NCI-H2081 treated with DMSO at 0.1 percent for 48 hours (cell line): ENCODE measurements at places on chromosomes 3 and 15.

DNA sequence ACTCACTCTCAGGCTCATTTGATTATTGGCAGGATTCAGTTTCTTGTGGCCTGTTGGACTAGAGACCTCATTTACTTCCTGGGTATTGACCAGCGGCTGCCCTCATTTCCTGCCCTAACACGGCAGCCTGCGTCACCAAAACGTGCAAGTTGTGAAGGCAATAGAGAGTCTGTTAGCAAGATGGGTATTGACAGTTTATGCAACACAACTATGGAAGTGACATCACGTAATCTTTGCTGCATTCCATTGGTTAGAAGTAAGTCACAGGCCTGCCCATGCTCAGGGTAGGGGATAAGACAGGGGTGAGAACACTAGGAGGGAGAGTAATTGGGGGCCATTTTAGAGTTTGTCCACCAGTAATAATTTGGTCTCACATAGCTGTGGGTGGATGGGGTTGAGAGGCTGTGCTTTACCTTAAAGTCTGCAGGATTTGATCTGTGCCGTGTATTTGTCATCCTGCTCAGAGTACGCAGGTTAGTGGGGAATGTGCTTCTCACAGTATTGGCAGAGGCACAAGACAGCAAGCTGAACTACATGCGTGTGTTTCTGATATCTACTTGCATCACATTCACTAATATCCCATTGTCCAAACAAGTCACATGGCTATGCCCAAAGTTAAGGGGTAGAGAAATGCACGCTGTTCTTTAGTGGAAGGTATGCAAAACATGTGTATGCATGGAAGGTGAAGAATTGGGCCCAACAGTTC lies 83.3 kb downstream of the EDEM1 start:
- DNase-seq, result no peak

GRCh38 chr3:111190518-111190917 lies 118.9 kb downstream of the NECTIN3 start:
- no peak for DNase-seq

DNA sequence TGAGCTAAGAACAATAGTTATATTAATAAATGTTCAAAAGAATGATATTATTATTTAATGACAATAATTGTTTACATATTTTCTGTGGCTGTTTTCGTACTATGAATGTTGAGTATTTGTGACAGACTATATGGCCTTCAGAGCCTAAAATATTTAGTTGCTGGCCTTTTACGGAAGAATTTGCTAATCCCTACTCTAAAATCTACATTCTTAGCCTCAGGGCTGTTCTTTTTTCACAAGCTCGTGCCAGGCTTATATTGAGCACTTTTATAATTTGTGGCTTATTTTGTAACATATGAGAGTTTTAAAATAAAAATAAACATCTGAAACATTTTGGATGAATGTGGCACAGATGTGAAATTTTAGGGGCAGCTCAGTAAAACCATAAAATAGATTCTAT lies 79.9 kb downstream of the KCNH8 start:
- DNase-seq, result no peak

DNA sequence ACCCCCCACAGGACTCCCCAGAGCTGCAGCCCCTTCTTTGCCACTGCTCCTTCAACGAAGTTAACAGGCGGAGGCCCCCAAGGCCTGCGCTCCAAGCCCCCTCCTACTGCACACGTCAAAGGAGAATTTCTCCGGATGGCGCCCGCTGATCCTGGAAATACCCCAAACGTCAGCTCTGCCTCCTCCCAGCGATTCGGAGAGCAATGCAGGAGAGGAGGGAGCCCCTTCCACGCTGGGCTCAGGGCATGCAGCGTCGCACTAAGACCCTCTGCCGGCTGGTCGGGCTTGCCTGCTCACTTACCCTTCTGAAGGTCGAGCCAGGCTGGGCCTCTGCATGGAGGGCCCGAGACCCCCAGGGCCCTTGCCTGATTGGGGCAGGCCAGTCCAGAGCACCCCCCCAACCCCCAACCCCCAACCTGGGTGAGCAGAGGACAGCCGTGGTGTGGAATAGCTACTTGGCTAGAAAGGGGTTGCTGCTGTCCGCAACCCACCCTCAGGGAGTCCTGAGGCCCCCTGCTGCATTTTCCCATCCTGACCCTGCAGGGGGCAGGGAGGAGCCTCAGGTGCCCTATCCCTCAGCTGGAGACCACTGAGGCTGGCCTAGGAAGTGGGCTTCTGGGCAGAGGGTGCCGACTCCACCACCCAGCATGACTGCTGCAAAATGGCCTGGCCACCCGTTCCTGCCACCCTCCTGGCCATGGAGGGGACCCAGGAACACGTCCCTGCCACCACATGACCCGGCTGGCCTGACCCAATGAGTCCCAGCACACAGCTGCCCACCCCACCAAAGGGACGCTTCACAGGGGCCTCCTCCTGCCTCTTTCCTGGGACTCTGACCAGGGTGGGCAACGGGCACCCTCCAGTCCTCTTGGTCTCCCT lies 976 bp downstream of the ATP2B2 start:
- DNase-seq, result no peak

GRCh38 chr15:58413253-58413652 lies 18.5 kb upstream of the LIPC start:
- DNase-seq, result no peak

DNA sequence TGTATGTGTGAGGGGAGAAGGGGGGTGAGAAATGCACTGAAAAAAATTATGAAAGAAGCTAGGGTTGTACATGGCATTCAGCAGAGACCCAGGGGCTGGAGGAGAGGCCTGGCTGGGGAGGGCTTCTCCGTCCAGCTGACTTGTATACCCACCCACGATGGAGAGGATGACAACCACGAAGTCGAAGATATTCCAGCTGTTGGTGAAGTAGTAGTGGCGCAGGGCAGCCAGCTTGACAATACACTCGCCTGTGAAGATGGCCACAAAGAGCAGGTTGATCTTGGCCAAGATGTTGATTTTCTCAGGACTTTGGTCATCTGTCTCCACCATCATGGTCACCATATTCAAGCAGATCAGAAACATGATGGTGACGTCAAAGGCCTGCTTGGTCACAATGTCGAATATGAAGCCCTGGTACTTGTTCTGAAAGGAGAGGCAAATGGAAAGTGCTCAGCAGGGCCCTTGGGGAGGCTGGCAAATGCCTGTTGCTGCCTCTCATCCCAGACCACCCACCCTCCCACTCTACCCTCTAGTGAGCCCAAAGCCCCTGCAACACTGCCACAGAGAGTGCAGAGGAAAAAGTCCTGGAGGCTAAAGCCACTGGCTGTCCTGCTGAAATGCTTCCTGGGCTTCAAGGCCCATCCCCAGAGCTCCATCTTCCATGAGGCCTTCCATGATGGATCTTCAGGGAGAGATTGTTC lies 58.1 kb downstream of the EXOG start:
- DNase-seq, result no peak

- DNase-seq, result no peak
Measured at GRCh38 chr3:187367561-187368103, 553 bp upstream of the RTP4 start.

GRCh38 chr3:4501437-4501836 lies 8.3 kb downstream of the ITPR1 start:
- DNase-seq, result no peak

- DNase-seq, result no peak
Measured at GRCh38 chr15:78909791-78910228, 35.0 kb downstream of the CTSH start.

DNA sequence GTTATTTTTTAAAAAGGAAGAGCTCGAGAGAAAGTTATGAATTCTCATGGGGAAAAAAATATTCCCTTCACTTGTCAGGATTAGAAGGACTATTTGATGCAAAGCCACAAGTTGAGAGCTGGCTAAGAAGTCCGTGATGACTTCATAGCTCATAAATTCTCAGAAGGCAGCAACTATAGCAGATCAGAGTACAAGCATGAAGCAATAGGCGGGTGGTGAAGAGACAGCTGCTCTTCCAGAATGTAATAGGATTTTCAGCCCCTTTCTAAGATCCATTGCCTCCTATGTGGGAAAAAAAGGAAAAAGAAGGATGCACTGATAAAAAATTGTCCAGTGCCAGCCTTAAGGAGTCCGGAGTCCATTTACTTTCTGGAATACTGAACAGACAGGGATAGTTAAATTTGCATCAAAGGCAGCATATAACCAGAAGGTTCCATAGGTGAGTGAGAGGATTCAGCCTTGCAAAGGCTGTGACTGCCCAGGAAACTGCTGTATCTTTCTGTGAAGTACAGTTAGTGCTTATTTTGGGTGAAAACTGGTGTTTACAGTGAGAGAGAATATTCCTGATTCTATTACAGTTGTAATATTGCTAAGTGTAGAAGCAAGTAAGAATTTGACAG lies 929.5 kb upstream of the ALCAM start:
- DNase-seq, result no peak

DNA sequence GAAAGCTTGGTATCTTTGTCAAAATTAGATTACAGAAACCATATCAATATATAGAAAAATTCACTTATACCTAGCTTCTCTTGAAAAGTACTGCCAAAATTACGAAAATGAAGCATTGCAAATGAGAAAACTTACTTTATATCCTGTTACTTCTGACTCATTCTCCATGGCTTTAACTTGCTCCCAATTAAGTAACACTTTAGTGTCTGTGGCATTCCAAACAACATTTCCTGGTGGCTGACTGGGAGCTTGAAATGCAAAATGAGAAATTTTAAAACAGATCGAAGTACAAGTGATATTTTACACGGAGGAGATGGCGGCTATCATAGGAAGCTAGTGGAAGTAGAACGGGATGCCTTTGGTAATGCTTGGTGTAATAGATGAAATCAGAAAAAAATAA lies 347.3 kb downstream of the CNTN3 start:
- no peak for DNase-seq

GRCh38 chr15:62021991-62022600 lies 38.2 kb downstream of the VPS13C start:
- no peak for DNase-seq

DNA sequence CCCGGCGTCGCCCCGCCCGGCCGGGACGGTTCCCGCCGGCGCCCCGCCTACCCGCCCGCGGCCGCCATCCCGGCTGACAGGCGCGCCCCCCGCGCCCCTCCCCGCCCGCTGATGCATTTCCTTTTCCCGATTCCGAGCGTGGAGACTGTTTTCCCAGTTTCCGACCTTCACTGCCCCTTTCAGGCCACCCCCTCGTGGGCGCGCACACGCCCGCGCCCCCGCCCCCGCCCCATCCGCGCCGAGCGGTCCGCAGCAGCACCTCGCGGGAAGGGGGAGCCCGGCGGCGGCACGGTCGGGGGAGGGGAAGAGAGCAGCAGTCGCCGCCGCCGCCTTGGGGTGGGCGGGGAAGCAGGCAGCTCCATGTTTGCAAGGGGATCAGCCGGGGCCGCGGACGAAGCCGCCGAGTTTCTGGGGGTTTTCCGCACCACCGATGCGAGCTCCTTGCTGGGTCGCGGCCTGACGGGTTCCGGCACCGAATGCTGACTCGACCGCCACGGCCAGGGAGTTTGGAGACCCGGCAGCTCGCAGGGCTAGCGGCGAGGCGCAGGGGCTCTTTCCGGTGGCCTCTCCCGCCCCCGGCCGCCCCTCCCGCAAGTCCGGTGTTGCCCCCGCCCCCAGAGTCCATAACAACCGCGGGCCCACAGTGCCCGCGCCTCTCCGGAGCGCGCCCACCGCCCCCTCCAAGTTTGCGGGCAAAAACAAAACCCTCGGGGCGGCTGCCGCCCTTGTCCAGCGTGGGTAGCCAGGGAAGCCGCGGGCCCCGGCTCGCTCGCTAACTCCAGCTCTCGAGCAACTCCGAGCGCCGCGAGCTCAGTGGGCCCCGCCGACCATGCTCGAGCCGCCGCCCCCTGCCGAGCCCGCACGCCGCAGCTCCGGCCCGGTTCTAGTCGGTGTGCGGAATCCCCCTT lies 3.2 kb upstream of the SIN3A start:
- no peak for DNase-seq

DNA sequence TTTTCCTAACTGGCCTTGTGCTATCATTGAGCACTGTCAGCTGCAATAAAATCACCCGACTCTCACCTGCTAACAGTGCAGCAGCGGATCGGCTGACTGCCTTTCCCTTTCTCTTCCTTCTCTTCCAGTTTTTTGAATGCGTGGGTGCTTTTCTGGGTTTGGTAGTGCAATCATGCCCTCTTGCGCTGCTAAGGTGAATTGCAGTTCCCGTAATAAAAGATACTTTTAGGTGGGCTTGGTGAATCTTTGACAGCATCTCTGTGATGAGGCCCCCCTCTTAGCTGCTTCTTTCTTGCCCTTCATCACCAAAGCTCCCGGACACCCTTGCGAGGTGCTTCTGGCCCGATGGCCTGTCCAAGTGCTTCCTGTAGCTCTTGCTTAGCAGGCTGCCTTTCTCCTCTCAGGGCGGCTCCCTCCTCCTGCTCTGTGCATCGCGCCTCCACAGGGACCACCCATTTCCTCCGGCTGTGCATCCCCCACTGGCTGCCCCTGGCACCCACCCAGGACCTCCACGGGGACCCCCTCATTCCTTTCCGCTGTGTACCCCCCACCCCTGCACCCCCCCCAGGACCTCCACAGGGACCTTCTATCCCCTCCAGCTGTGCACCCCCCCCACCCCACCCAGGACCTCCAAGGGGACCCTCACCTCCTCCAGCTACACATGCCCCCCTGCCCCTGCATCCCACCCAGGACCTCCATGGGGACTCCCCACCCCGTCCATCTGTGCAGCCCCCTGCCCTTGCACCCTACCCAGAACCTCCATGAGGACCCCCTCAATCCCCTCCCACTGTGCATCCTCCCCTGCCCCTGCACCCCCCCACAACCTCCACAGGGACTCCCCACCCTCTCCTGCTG lies 50.8 kb upstream of the RPL32 start:
- peak; percentile 6 for DNase-seq

DNA sequence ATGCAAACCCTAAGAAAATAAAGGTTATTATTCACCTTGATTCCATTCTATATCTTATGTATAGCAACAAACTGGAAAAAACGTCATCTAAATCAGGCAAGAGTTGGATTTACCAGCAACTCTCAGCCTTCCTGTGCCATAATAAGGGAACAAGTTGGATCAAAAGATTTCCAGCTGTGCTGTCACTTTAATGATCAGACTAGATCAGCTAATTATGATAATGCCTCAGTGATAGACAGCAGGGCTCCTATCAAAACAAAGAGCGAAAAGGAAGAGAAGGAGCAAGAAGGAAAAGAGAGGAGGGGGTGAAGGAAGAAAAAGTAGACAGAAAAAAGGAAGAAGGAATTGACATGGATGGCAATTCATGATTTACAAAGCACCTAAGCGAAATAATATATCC lies 36.7 kb upstream of the BCL6 start:
- no peak for DNase-seq

GRCh38 chr15:64944961-64945360 lies 33.3 kb downstream of the ANKDD1A start:
- DNase-seq, result no peak

- DNase-seq, result peak; percentile 44
Measured at GRCh38 chr15:51829376-51830275, at the start of gene TMOD3. Gene TMOD3, plus strand, starts transcription at chr15:51829653. Its CDS starts 33,232 bp downstream, at chr15:51862885.

- DNase-seq, result no peak
Measured at GRCh38 chr15:35827141-35827540, 281.2 kb upstream of the DPH6 start.

- DNase-seq, result no peak
Measured at GRCh38 chr15:70319466-70319865, 221.7 kb upstream of the TLE3 start.

- no peak for DNase-seq
Measured at GRCh38 chr3:175088766-175089380, 229.7 kb downstream of the NAALADL2 start.

- DNase-seq, result no peak
Measured at GRCh38 chr3:38454884-38455638, 1.4 kb downstream of the ACVR2B start.

- peak; percentile 12 for DNase-seq
Measured at GRCh38 chr15:85289677-85290365, 90.6 kb upstream of the AKAP13 start.

GRCh38 chr3:61847784-61848462 lies 286.6 kb downstream of the PTPRG start:
- no peak for DNase-seq
